ENCODE measurements at places on chromosomes 6 and 20.

DNA sequence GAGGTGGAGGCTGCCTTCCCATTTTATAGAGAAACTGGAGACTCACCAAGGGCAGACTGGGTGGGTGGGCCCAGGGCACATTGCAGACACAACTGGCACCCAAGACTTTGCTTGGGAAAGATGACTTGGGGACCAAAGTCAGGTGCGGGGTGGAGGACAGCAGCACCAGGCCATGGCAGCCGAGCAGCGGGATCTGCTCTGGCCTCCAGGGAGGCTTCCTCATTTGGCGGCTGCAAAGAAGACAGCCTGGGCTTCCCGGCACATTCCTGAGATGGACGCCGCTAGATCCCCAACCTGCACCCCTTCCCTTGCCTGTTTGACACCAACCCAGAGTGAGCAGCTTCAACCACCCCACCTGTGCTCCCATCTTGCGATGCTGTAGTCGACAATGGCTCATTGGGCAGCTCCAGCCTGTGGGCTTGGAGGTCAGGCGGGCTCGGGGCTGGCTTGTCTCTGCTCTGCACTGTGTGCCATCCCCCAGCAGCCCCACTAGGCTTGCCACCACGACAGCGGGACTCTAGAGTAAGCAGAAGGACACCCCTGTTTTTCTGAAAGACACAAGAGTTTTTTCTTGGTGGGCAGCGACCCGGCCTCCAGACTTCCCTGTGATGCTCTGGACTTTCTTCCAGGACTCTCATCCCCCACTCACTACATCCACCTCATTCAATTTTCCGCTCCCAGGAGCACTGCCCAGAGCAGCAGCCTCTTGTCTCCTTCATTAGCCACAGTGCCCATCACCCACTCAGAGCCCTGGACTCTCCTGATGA is 184.9 kb upstream of the CST7 start:
- DNase-seq: no peak

DNA sequence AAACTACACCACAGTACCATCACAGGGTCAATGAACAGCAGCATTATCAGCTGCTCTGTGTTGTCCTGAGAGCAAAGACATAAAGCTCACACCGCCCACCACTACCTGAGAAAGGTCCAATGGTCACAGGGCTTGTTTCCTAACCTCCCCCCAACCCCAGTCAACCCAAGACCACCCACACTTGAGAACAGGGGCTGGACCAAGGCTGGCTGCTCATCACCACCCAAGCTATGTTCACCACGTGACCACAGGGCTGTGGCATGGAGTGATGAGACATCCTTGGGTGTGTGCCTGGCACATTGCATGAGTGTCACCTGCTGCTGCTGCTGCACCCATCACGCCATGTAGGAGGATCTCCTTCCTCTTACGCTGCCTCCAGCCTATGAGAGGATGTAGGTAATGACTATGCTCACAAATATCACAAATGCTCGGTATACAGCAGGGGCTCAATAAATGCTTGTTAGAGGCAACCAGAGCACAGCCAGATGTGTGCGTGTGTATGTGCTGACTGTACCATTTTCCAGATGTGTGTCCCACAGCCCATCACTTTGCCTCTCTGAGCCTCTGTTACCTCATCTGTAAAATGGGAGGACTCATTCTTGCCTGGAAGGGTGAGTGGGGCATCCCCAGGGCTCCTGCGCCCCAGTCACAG is 23.3 kb upstream of the SIRPA start:
- no peak for DNase-seq

DNA sequence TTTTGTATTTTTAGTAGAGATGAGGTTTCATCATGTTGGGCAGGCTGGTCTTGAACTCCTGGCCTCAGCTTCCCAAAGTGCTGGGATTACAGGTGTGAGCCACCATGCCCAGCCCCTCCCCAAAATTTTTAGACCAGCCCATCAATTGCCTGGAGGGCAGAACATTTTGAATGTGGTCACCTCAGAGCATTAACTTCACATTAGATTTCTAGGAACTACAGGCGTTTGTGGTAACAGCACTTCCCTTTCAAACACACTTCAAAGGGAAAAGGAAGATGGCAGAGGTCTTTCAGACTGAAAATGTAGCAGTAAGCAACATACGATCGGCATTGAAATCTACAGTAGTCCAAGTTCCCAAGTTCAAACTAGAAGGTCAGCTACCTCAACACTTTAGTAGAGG is 12.3 kb upstream of the SLA2 start:
- no peak for DNase-seq

- no peak for DNase-seq
These were observed 28.8 kb upstream of the ZBTB24 start for GRCh38 chr6:109511832-109512231.

- no peak for DNase-seq
These were observed 514.3 kb upstream of the CITED2 start for GRCh38 chr6:139888681-139889122.

- no peak for DNase-seq
These were observed 7.3 kb upstream of the SIRPG start for GRCh38 chr20:1664911-1665310.

- no peak for DNase-seq
These were observed 211.9 kb downstream of the FOXC1 start for GRCh38 chr6:1821513-1822183.

- DNase-seq: no peak
These were observed 9.2 kb downstream of the PPP1R3G start for GRCh38 chr6:5094327-5094726.

GRCh38 chr6:52389626-52390360 is 27.8 kb downstream of the PAQR8 start:
- DNase-seq: peak; percentile 54

DNA sequence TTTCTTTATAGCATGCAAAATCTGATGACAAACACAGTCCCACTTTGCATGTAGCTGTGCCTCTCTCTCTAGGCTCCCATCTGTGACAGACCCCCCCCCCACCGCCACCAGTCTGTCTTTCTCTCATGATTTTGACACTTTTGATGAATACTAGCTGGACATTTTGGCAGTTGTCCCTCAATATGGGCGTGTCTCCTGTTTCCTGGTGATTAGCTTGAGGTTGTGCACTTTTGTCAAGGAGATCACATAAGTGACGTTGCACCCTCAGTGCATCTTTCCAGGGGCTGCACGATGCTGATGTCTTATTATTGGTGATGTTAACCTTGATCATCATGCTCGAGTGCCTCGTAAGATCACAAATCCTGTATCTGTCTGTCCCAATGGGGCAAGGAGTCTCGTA is 155.1 kb downstream of the EYA2 start:
- DNase-seq: no peak

- no peak for DNase-seq
These were observed 286.8 kb downstream of the CDH4 start for GRCh38 chr20:61538943-61539265.

DNA sequence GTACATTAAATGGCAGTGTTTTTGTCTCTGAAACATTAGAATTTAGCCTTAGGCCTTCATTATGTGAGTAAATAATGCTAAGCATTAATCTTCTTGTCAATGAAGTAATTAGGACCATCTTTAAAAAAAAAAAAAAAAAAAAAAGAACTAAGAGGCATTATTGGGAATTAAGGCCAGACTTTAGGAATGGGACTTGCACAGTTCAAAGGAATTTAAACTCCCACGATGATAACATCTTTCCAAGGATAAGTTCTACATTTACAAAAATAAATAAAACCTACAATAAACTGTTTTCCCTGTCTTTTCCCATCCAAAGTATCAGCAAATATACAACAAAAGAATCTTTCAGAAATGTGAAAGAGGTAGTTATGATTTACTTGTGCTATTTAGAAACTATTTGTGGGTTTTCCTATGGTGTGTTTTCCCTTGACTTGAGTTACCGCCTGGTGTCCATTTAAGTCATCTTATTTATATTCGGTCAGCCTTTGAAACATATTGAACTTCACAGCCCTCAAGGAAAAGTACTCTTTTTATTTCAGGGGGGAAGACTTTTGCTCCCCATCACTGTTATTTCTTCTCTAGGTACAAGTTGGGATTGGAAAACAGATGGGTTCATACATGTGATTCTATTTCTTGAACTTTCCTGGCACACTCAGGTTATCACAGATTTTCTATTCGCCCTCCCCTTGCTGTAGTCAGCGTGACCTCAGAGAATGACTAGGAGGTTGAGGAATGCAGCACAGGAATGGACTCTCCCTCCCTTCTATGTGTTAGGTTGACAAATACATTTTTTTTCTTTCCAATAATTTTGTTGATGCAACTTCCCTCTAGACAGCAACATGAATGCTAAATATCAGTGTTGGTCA is 13.6 kb downstream of the STMND1 start:
- no peak for DNase-seq

GRCh38 chr20:50456452-50457324 is 53.5 kb upstream of the PTPN1 start:
- no peak for DNase-seq

DNA sequence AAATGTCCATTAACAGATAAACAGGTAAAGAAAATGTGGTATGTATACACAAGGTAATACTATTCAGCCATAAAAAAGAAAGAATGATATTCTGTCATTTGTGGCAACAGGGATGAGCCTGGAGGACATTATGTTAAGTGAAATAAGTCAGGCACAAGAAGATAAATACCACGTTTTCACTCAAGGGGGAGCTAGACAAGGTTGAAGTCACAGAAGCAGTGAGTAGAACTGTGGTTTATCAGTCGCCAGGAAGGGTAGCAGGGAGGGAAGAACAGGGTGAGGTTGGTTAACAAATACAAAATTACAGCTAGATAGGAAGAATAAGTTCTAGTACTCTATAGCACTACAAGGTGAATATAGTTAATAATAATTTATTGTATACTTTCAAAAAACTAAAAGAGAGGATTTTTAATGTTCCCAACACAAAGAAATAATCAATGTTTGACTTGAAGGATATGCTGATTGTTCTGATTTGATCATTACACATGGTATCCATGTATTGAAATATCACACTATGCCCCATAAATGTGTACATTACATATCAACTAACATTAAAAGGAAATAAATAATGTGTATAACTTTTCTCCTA is 21.1 kb downstream of the RTN4IP1 start:
- DNase-seq: no peak

DNA sequence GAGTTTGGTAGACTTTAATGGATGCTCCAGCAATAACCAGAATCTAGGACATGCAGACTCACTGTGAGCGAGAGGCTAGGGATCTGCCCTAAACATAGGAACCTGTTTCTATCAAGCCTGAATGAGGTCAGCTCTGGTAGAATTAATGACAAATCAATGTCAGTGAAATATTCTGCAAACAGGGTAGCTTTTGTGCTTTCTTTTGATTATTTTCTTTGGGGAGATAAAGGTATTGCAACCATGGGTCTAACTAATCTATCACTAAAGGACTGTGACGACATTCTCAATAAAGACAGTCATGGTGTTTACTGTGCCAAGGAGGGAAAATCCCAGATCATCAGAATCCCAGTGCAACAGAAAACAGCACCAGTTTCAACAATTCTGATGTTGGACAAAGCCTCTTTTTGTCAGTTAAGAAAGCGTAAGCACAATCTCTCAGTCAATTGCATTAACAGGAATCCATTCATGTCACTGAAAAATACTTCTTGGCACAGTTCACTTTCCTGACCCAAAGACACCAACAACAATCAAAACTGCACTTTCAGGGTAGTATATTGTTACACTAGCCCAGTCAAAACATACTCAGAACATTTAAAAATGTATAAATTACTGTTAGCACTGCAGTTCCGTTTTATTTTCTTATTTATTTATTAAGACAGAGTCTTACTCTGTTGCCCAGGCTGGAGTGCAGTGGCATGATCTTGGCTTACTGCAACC is 36.8 kb upstream of the SMIM29 start:
- DNase-seq: no peak
